ENCODE measurements at places on chromosomes 12 and 14.

GRCh38 chr14:24814346-24814745, 180.4 kb upstream of the GZMB start:
- no peak for DNase-seq

- DNase-seq = no peak
Measured at GRCh38 chr12:63922474-63922873, 78.0 kb downstream of the SRGAP1 start.

DNA sequence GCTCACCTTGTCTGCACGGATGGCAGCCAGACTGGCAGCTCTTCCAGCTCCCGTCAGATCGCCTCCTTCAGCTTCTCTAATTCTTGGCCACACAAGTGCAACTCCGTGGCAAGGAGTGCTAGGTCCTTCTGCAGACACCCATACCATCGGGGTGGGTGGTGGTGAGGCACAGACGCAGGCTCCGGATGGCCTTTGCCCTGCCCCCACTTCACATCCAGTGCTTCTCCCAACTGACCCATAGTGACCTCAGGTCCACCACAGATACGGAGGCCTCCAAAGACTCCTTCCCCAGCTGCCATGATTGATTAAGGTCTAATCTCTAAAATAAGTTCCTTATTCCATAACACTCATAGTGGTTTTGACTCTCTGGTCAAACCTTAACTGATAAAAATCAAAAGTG, 19.9 kb upstream of the CD27 start:
- no peak for DNase-seq

GRCh38 chr14:102923925-102924486, 1.5 kb downstream of the AMN start:
- DNase-seq = no peak

DNA sequence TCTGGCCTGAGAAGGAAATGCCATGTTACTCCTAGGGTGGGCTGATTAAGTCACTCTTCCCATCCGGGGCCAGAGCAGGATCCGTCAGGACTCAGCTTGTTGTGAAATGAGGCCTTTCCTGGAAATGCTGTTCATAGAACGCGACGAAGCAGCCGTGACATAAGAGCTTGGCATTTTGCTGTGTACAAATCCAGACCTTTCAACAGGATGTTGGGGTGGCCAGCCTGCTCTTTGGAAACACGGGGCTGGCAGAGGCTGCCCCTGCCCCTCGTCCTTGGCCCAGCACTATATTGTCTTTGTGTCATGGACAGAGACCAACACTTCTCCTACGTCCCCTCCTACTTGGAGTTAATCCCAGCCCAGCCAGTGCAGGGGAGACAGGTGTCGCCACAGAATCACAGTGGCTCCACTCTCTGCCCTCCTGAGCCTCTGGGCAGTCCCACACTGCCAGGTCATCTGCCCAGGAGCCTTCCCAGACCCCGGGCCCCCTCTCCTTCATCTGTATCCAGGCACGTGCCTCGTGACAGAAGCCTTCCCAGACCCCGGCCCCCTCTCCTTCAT, 18.6 kb upstream of the EIF5 start:
- DNase-seq = no peak

- no peak for DNase-seq
Measured at GRCh38 chr12:103392722-103393121, 103.0 kb downstream of the C12orf42 start.

DNA sequence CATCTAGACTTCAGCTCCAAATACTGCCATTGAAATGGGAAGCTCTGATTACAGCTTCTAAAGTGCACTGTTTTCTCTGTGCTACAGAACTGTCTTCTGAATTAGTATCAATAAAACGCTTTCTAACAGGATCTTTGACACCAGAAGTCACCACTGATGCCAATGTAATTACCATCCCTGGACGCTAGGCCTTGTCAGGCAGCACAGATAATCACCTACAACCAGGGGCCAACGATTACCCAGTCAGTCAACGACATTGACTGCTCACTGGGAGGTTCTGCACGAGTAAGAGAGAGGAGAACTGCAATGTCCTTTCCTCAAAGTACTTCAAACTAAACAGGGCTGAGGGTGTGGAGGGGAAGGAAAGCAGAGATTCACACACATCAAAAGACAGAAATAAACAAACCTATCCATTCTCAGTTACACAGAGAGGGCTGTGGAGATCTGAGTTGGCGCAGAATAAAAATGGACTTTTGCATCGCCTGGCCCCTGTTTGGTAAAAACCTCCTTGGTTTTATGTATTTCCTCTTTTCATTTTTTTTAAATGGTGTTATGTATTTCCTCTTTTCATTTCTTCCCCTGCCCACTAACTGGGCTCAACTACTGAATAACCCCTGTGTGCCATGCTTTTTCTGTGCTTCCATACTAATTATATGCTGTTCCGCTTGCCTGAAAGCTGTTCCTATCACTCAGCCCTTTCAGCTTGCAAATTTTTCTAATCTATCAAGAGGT, 492.2 kb downstream of the APAF1 start:
- no peak for DNase-seq

DNA sequence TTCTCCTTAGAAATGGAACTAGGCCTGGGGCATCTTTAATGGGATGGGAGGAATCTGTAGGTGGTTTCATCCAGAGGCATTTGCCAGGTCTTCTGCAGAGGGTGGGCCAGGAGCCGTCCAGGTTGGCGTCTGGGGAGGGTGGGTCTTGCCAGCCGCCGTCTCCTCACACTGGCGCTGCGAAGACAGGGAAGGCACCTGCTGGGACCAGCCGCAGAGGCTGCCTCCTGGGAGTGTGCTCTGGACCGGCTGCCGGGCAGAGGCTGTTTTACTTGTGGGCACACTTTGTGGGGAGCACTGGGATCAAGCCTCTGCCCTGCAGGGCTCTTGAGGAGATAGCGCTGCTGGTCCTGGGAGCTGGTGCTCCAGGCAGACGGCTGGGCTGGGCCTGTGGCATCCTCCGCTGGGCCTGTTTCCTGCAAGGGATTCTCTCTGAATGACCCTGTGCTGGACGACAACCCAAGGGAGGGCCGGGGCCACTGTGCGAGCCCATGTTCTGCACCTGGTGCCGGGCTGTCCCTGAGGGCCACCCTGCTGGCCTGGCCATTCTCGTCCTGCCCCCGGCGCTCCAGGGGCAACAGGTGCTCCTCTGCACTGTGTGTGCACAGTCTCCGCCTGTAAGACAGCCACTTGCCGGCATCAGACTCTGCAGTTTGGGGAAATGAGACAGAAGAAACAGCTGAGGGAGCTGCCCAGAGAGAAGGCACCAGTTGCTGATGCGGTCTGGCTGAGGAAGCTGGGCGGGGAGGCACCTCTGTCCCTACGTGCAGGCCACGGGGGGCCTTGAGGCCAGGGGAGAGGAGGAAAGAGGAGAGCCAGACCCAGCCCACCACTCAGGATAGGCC, 10.0 kb upstream of the TEX22 start:
- DNase-seq = no peak

DNA sequence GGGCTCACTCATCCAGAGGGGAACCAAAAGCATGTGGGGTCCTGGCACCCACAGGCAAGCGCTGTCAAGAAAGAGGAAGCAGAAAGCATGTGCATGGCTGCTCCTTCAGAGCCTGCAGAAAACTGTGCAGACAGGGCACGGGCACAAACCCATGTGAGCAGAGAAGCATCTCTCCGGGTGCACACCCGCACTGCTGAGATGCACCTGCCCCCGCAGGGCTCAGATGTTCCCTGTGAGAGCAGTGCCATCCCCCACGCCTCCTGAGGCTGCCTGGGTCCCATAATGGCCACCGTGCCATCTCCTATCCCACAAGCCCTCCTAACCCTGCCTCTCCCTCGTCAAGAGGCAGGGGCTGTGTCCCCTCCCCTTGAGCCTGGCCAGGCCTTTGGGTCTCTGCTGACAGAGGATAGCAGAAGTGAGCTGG, 32.3 kb upstream of the INF2 start:
- DNase-seq = no peak

GRCh38 chr14:77222546-77223225, 41.1 kb downstream of the TMEM63C start:
- no peak for DNase-seq

DNA sequence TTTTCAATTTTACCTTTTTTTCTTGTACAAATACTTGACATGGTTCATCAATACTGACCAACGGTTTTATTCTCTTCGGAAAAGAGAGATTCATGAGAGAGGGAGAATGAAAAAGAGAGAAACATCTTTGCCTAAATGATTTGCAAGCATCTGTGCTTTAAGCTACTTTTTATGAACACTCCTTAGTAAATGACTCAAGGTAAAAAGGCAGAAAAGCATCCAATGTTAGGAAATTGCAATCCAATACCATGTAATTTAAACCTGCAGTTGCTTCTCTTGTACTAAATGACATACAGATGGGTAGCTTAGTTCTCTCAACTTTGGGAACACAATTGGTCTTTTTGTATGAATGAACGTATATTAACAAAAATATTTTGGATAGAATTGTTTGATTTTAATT, 46.1 kb downstream of the MSRB3 start:
- no peak for DNase-seq

DNA sequence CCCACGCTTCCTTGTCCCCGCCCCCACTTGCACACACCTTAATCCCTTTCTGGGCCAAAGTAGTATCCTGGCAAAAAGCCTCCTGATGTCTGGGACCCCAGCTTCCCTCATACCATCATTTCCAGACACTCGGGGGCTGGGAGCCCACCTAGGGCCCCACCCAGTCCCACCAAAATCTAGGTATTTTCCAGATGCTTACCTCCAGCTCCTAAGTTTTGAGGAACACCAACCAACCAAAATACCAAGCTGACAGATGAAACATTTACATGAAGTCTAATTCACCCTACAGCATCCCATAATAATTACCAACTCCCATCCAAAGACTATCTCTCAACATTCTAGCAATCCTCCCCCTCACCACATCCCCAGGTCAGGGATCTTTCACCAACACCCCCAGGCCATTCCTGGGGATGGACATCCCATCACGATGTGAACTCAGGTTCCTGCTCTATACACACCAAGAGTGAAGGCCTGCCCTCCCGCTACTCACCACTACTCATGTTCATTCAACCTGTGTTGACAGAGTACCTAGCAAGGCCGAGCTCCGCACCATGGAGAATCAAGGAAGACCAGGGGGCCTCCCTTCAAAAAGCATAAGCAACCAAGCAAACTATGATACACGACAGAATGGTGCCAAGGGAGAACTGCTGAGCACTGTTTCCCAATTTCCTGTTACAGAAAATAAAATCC, 1.6 kb upstream of the CHD4 start:
- no peak for DNase-seq

DNA sequence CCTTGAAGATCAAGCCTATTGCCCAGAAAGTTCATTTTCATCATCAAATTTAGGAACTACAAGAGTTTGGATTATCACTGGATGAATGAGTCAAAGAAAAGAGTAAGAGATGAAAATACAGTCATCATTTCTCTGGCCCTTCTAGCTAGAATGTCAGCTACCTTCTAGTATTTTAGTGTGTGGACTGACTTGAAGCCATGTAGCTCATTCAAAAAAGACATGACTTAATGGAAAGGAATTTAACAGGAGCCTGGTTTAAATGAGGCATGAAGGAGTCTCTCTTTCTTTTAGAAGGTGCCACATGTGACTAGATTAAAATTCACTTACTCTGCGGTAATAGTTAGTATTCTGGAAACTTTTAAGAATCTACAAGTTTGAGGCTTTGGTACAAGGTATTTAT, 7.1 kb downstream of the PTHLH start:
- DNase-seq = no peak

DNA sequence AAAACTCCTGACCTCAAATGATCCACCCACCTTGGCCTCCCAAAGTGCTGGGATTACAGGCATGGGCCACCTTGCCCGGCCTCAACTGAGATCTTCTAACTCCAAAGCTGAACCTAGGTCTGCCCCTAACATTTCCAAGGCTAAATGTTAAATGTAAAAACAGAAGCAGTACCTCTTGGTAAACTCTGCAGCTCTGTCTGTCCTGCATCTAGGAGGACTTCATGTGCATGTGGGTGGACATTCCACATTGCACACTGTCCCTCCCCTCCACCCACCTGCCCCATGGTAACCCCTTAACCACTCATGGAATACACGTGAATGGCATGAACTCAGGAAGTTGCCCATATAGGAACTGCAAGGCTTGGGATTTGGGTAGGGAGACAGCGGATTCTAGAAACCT, 33.1 kb downstream of the SNX6 start:
- no peak for DNase-seq

DNA sequence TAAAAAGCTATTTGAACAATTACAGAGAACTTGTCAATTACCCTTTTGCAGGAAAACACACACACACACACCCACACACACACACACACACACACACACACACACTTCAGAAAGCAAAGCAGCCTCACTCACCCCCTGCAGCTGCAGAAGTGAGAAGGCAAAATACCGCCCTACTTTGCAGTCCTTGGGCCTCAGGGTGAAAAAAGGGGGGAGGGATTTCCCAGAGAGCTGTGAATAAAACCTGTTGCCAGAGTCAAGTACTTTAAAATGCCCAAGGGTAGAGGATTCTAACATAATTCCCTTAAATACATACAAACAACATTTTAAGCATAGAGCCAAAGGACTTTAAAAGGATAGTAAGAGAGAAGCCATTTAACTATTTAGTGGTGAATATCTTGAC, 285.9 kb downstream of the MDGA2 start:
- DNase-seq = no peak

GRCh38 chr14:68616221-68616902, 176.5 kb downstream of the ZFP36L1 start:
- no peak for DNase-seq

GRCh38 chr12:79558924-79559469, 131.8 kb downstream of the PAWR start:
- DNase-seq = no peak

DNA sequence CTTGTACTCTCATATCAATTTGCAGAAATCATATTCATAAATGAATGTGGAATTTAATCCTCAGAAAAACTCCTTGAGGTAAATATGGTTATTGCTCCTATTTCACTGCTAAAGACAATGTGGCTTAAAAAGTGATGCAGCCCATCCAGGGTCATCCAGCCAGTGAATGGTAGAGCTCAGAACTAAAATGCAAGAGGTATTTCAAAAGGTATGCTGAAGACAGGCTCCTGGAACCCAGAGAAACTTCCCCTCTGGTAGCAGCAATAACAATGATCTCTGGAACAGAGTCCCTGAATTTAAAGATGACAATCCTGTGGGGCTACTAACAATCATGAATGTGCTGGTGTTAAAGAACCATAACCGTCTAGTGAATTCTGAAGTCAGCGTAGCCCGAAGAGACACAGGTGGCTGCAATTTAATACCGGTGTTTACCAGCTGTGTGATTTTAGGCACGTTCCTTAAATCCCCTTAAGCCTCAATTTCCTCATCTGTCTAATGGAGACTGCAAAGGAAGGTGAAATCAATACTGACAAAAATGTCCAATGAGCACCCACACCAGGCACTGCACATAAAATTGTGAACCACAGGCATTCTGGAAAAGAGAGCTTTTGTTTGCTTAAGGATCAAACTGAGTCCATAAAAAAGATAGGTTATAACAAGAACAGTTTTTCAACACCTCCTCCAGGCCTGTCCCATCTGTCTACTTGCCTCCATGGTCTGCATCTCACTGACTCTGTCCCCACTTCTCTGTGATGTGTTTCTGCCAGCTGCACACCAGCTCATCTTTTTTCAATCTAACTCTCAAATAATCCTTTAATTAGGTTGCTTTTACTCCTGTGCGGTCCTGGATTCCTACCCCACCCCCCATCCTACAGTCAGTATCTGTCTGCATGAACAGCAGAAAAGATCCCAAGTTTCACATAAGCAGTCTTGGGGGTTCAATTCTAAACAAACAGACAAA, 10.5 kb downstream of the TM7SF3 start:
- DNase-seq = no peak
